ENCODE measurements at places on chromosomes 4 and X. TPM values are rescaled to one million over a fixed set of nuclear protein-coding genes. Genes with fewer than 3 reads are reported as not detected.

SMIM31 gene
- 0.04 TPM for polyA plus RNA-seq

GRCh38 chrX:102957751-102958150 is 20.7 kb downstream of the RAB40AL start:
- DNase-seq, result no peak

- DNase-seq, result no peak
Observed at GRCh38 chrX:155535866-155536265, 76.9 kb downstream of the TMLHE start.

GRCh38 chr4:189022440-189023035 is 883.3 kb downstream of the TRIML1 start:
- no peak for DNase-seq

All from A549 (cell line).